ENCODE measurements at places on chromosomes 1 and 21. TPM values are rescaled to one million over a fixed set of nuclear protein-coding genes. Genes with fewer than 3 reads are reported as not detected.
A peak's percentile ranks its signal among the peaks of the same experiment; 100 is the strongest.

Gene CELA2B
- not detected for total RNA-seq

DNA sequence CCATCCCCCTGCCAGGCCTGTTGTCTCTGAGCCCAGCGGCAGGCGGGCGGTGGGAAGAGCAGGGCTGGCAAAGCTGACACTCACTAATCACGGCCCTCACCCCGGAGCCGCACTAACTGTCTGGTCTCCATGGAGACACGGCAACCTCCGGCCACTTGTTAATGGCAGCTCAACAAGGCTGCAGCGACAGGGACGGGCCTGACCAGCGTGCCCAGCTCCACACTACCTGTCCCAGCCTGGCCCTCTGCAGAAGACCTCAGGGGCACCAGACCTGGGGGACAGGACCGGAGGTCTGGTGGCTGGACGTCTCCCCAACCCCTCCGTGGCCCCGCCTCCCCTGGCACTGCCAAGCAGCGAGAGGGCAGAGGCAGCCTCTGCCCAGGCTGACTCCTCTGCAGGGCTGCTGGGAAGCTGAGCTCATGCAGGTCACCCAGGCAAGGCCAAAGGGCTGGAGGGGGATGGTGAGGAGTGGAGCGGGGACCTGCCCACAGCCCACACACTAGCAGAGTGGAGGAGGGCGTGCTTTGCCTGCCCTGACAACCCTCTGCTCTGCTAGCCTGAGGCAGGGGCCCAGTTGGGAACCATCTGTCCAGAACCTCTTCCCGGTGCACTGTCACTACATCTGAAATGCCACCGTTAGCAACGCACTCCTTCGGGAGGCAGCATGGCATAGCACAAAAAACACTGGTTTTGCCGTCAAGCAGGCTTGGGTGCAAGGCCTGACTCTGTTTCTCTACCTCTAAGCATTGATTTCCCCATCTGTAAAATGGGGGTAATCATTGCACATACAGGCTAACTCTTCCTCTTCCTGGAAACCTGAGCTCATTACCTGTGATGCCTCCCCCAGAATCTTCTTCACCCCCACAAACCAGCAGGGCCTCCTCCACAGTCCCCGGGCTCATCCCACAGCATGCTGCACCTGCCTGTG is 29.6 kb upstream of the WASF2 start:
- H3K4me1 ChIP-seq, result peaks cover 42% of the 10 kb centered on the region
- no peak for DNase-seq
- no peak overlapping the region for H3K27ac ChIP-seq
- H3K27me3 ChIP-seq, result no peaks in the 10 kb centered on the region
- H3K36me3 ChIP-seq, result no peaks in the 10 kb centered on the region
- H3K4me3 ChIP-seq, result no peak overlapping the region

DNA sequence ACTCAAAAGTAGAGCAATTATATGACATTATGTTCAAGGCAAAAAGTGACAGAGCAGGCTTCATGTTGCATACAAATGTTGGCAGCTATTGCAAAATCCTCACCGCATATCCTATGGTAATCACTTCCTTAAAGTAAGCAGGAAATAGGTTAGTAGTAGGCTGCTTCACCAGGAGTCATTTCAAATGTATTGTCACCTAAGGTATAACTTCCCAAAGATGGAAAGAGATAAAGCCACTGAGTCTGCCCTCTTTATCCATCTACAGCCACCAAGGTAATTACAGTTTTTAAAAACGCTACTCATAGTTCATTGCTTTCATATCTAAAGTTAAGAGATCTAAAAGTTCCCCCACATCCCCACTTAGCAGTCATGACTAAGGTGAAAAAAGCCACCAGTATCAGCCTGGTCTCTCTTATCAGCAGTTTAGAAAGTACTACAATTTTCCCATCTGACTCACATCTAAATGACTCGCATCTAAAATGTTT is 31.6 kb upstream of the UBE2U start:
- H3K4me1 ChIP-seq, result no peaks in the 10 kb centered on the region
- DNase-seq, result no peak
- H3K27me3 ChIP-seq, result no peaks in the 10 kb centered on the region
- no peak overlapping the region for H3K27ac ChIP-seq
- no peaks in the 10 kb centered on the region for H3K36me3 ChIP-seq

DNA sequence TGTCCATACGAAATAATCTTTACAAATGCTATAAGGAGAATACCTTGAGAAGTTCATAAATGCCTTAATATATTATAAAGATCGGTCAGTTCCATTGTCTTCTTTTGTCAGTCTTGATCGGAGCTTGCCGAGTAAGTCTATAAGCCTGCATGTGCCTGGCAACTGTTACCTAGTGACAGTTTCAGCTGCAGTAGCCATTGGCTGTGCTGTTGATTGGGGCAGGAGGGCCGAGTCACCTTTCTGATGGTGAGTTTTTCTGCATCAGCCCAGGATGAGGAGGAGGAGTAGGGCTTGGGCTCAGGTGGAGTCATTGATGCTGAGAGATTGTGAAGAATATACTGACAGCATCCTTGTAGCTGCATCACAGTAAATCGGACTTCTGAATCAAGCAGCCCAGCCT is 1.9 kb upstream of the GPR52 start:
- no peak for DNase-seq
- no peaks in the 10 kb centered on the region for H3K27me3 ChIP-seq
- no peak overlapping the region for H3K27ac ChIP-seq

DNA sequence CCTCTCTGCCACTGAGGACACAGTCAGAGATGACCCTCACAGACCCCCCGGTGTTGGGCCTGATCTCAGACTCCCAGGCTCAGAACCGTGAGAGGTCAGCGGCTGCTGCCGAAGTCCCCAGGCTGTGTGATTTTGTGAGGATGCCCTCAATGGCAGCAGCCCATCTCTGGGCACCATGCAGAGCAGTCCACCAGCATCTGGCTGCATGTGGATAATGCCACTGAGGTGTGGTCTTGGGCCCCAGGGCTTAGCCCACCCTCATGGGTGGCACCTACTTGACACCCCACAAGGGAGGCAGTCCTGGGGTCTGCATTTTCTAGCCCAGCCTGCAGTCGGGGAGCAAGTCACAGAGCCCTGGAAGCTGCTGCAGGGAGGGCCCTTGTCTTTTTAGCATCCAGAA is 5.5 kb upstream of the ACTRT2 start:
- H3K27ac ChIP-seq, result no peak overlapping the region
- no peaks in the 10 kb centered on the region for H3K4me1 ChIP-seq
- DNase-seq, result no peak

- H3K27me3 ChIP-seq, result no peaks in the 10 kb centered on the region
- peaks cover 23% of the 10 kb centered on the region for H3K4me1 ChIP-seq
- H3K36me3 ChIP-seq, result no peaks in the 10 kb centered on the region
- H3K4me3 ChIP-seq, result no peak overlapping the region
- no peak for DNase-seq
- H3K27ac ChIP-seq, result no peak overlapping the region
Observed at GRCh38 chr1:236508593-236509027, 15.2 kb upstream of the LGALS8 start.

DNA sequence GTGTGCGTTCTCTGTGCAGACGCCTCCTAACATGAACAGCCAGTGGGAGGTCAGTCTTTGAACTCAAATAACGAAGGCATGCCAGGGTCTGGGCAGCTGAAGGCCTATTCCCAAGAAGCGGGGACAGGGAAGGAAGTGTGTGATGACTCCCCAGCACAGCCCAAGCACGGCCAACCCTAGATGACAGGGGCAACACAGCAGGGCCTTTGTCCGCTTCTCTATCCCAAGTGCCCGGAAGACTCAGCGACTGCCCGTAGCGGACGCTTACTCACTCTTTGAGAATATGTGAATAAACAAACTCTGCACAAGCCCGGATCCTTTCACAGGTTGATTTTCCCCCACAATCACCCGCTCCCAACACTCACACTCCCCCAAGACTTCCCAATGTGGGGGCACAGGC is 11.2 kb downstream of the C1orf198 start:
- no peak overlapping the region for H3K4me3 ChIP-seq
- H3K27me3 ChIP-seq, result no peaks in the 10 kb centered on the region
- no peak overlapping the region for H3K27ac ChIP-seq
- H3K36me3 ChIP-seq, result no peaks in the 10 kb centered on the region

- H3K4me1 ChIP-seq, result no peaks in the 10 kb centered on the region
- H3K27ac ChIP-seq, result no peak overlapping the region
- DNase-seq, result no peak
Observed at GRCh38 chr1:21851430-21852250, 39.6 kb downstream of the LDLRAD2 start.

DNA sequence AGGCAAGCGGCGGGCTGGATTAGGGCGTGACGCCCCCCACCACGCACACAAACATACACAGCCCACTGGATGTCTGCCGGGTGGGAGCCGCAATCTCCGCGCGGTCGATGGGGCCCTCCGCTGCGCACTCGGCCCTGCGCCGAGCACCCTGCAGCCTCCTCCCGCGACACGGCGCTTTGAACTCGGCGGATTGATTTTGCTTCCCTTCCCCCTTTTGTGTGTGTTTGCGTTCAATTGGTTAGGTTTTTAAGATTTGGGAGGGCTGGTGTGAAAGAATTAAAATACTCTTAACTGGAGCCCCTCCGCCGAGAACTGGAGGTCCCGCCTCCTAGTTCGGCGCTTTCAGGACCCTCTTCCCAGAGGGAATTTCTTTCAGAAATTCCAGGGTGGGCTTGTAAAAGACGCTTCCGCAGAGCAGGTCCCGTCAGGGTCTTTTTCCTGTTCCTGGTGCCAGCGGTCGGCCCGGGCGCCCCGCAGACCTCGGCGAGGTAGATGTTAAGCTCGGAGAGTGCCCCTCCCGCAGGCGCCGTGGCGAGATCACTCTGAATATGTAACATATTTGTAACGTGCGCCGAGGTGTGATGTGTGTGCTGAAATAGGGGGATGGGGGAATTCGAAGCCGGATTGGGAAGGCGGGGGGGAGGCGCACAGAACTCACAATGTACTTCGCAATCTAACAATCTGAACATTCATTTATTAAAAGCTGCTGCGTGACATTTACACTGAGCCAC is 8.0 kb upstream of the BARHL2 start:
- H3K4me3 ChIP-seq, result no peak overlapping the region
- H3K27me3 ChIP-seq, result peaks cover 85% of the 10 kb centered on the region
- H3K36me3 ChIP-seq, result no peaks in the 10 kb centered on the region
- no peak for DNase-seq
- H3K4me1 ChIP-seq, result peaks cover 56% of the 10 kb centered on the region

DNA sequence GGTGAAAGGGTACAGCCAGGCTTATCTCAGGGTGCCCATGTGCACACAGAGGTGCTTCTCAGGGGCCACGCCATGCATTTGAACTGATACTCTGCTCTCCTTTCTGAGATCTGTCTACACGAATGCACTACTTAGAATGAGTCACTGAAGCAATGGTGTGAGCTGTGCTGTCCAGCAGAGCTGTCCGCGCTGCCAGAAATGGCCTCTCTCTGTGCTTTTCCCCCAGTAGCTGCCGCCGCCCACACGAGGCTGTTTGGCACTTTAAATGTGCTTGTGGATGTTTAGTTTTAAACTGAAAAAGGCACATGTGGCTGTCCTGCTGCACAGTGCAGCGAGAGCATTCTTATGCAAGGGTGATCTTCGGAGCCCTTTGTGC is 87.1 kb upstream of the COL6A1 start:
- H3K27ac ChIP-seq, result no peak overlapping the region
- DNase-seq, result no peak
- peaks cover 36% of the 10 kb centered on the region for H3K4me1 ChIP-seq
- H3K4me3 ChIP-seq, result no peak overlapping the region
- no peaks in the 10 kb centered on the region for H3K36me3 ChIP-seq

Gene CTPS1
- total RNA-seq, result 19.7 TPM

Gene ZNF648
- not detected for total RNA-seq

DNA sequence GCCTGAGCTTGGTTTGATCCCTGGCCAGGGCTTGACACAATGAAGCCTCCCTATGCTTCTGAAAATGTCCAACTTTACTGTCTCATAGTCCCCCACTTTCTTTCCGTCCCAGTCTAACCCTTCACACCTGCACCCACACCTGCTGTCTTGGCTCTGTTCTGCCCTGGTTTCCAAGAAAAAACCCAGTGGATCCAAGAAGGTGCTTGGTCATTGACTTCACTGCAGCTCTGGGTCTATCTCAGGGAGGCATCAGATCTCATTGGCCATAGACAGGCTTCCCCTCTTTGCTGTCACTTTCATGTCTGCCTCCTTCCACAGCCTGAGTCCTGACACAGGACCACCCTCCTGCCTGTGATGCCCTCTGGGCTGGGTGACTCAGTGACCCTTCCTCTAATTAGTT is 37.8 kb upstream of the ETV3 start:
- no peak overlapping the region for H3K27ac ChIP-seq
- no peaks in the 10 kb centered on the region for H3K4me1 ChIP-seq
- no peak overlapping the region for H3K4me3 ChIP-seq
- no peaks in the 10 kb centered on the region for H3K36me3 ChIP-seq
- peaks cover 3% of the 10 kb centered on the region for H3K27me3 ChIP-seq
- no peak for DNase-seq

DNA sequence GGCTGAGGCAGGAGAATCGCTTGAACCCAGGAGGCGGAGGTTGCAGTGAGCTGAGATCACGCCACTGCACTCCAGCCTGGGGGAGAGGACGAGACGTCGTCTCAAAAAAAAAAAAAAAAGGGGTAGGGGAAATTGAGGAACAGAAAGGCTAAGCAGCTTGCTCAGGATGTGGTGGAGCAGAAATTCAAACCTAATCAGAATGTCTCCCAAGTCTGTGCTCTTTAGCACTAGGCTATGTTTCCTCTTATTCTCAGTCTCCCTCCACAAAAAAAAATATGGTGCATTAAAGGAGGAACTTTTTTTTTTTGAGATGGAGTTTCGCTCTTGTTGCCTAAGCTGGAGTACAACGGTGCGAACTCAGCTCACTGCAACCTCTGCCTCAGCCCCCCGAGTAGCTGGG is 114.2 kb downstream of the SLC16A1 start:
- no peaks in the 10 kb centered on the region for H3K36me3 ChIP-seq
- peaks cover 18% of the 10 kb centered on the region for H3K4me1 ChIP-seq
- no peak overlapping the region for H3K27ac ChIP-seq
- no peaks in the 10 kb centered on the region for H3K27me3 ChIP-seq
- H3K4me3 ChIP-seq, result no peak overlapping the region
- DNase-seq, result no peak

DNA sequence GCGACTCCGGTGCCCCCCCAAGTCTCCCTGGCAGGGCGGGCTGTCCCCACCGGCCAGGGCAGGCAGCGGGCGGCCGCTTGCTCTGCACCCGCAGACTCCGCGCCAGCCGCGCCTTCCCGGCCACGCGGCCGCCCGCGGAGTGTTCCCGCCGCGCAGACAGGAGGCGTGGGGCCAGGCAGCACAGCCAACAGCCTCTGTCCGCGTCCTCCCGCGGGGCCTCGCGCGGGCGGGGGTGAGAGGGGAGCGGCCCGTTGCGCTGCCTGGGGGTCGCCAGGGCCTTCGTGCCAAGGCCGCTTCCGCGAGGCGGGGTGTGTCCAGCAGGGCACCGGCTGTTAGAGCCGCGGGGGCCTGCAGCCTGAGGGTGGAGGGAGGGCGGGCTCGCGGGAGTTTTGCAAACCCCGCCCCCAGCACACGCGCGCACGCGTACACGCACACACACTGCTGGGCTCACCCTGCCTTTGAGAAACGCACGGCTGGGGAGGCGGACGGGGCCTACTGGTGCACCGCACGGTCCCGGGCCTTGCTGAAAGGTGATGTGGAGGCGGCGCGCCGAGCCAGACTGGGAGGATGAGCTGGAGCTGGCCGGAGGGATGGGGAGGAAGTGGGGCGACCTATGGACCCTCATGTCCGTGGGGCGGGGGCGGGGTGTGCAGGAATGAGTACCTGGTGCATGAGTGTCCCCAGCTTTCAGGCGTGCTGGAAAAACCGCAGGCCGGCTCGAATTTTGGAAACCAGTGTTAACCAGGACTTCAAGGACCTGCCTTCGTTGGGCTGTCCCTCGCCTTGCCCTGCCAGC is 41.5 kb downstream of the KIAA1614 start:
- DNase-seq, result peak; percentile 73
- peak overlapping the region; percentile 54 for H3K4me3 ChIP-seq
- H3K27ac ChIP-seq, result no peak overlapping the region
- H3K4me1 ChIP-seq, result no peaks in the 10 kb centered on the region
